ENCODE measurements at places on chromosomes 2 and 18. TPM values are rescaled to one million over a fixed set of nuclear protein-coding genes. Genes with fewer than 3 reads are reported as not detected.

The NT5C1B gene
- total RNA-seq: not detected

The OSBPL6 gene
- total RNA-seq: 7.4 TPM

The KLHL29 gene
- 6.2 TPM for total RNA-seq

The GDF7 gene
- 0.09 TPM for total RNA-seq

The PAIP2B gene
- 0.26 TPM for total RNA-seq

The BARD1 gene
- 6.2 TPM for total RNA-seq

The PIKFYVE gene
- total RNA-seq: 7.3 TPM

The TRIM43 gene
- total RNA-seq: not detected

The RNF125 gene
- total RNA-seq: 0.20 TPM

The DNPEP gene
- 61.5 TPM for total RNA-seq

The MTERF4 gene
- 29.8 TPM for total RNA-seq

The FAM98A gene
- total RNA-seq: 52.9 TPM

The RASGRP3 gene
- 1.1 TPM for total RNA-seq

The CCDC88A gene
- 24.3 TPM for total RNA-seq

The QPCT gene
- 20.4 TPM for total RNA-seq

The MRO gene
- total RNA-seq: 0.26 TPM

The RAD51AP2 gene
- not detected for total RNA-seq

The GNAL gene
- total RNA-seq: 6.0 TPM

The MAIP1 gene
- 35.3 TPM for total RNA-seq

The AAK1 gene
- 14.7 TPM for total RNA-seq

The SRD5A2 gene
- total RNA-seq: 0.03 TPM

The IL36G gene
- not detected for total RNA-seq

The CROCC2 gene
- not detected for total RNA-seq

The PDK1 gene
- total RNA-seq: 4.1 TPM

The RAX gene
- total RNA-seq: not detected

The SDC1 gene
- 148 TPM for total RNA-seq

The LTBP1 gene
- 29.6 TPM for total RNA-seq

The DSG4 gene
- not detected for total RNA-seq

The CFC1 gene
- total RNA-seq: not detected

The NYAP2 gene
- total RNA-seq: not detected

The RMND5A gene
- 27.7 TPM for total RNA-seq

The USP37 gene
- total RNA-seq: 4.3 TPM

The GPR39 gene
- total RNA-seq: 7.5 TPM

The TWIST2 gene
- 17.4 TPM for total RNA-seq

The MAP3K20 gene
- 30.7 TPM for total RNA-seq

The ATP5F1A gene
- total RNA-seq: 309 TPM

All from A549 treated with Mapracorat at 1 μM for 4 hours (cell line).